ENCODE measurements at places on chromosomes 2 and 18.
A peak's percentile ranks its signal among the peaks of the same experiment; 100 is the strongest.

- DNase-seq, result no peak
Observed at GRCh38 chr2:55017880-55018279, 32.4 kb downstream of the RTN4 start.

DNA sequence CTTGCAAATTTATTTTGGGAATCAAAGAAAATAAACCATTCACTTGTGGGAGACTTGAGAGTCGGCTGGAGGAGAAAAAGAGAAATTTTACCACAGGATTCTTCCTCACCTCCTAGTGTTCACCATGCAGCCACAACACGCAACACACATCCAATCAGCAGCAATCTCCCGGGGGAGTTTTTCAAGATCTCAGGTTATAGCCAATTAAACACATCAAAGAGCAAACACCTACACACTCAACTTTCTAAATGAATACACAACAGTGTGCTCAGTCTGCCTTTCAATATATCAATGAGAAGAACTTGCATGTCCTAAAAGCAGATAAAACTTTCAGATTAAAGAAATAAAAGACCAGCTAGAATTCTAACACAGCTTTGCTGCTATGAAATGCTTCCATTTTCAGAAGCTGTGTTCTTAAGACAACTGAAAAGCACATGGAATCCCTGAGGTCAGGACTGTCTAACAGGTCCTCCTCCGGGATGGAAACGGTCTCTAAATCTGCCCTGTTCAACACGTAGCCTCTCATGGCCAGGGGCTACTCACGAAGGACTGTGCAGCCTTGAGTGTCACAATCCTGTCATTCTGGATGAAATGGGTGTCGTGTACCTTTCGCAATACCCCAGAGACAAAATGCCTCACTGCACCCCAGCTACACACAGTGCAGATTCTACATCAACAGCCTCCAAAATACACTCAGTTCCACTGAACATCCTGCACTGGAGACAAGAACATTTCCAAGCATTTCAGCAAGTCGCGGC is 84.2 kb downstream of the ZNF516 start:
- DNase-seq, result no peak

GRCh38 chr2:150409196-150409595 is 78.3 kb downstream of the RND3 start:
- DNase-seq, result no peak

- DNase-seq, result no peak
Observed at GRCh38 chr2:240410808-240411207, 24.7 kb upstream of the GPC1 start.

GRCh38 chr2:196989496-196989895 is 63.0 kb upstream of the PGAP1 start:
- DNase-seq, result no peak

- DNase-seq, result no peak
Observed at GRCh38 chr18:70028734-70029133, 81.1 kb upstream of the CD226 start.

- no peak for DNase-seq
Observed at GRCh38 chr2:203734276-203734983, 28.0 kb downstream of the CD28 start.

DNA sequence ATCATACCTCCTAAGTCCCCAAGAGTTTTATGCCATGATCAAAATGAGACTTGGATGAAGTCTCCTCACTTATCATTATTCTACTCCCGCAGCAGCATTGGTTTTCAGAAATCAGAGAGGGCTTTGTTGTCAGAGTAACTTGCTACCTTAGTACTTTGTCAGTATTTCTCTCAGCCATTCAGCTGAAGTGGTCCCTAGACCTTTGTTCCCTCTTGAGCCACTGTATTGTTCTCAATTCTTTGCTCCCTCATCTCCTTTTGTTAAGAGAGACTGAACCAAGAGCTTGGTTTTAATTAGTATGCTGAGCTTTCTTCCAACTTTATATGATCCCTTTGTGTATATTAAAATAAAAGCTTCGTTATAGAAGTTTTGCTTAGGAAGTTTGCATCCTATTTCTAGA is 133.4 kb downstream of the DOCK10 start:
- DNase-seq, result no peak

DNA sequence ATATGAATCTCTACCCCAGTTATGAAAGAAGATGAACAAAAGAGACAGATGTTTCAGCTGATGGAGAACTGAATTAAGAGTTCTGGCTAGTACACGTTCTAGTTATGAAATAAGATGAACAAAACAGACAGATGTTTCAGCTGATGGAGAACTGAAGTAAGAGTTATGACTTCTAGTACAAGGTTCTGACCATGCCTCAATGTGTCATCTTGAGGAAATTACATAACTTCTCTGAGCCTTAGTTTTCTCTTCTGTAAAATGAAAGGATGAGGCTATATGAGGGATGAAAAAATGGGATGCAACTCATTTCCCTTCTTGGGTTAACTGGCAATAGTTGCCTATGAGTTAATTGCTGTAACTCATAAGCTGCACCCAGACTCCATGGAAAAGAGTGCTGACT is 92.9 kb upstream of the WDR75 start:
- DNase-seq, result no peak

GRCh38 chr2:229640636-229641035 is 73.7 kb downstream of the DNER start:
- DNase-seq, result no peak

DNA sequence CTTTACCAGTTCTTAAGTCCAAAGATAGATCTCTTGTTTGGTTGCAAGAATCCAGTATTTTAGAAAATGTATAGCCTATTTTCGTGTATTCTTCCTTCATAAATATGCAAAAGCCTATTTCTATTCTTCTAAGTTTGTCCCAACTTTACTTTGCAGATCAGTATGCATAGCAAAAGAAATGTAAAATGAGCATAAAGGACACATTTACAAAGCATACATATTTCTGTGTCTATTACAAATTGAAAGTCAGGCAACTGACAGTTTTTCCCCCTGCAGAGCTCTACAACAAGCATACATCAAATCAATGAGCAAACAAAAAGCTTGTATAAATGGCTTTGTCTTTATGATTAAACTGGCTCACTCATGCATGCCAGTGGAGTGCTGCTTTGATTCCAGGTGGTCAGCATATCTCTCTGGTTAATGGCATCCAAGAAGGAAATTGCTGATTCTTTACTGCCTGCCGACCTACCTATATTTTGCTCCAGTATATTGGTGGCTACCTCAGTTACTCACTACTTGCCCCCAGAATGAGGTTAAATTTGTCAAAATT is 10.0 kb upstream of the VPS54 start:
- DNase-seq, result no peak

- DNase-seq, result no peak
Observed at GRCh38 chr2:42087137-42087856, 39.5 kb downstream of the PKDCC start.

DNA sequence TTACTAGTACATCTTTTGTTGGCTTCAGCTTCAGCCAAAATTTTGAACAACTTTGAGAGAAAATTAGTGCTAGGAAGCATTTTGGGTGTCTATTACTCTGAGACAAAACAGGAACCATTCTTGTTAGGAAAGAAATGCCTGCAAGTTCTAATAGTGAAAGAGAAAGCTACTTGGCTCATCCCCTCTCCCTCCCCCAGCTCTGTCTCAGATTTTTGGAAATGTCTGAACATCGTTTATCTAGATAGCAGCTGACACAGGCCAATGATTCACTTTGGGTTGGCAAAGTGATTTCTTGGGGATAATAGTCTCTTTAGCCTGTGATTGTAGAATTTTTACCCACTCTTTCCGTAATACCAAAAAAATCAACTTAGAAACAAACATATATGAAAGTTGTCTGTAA is 42.3 kb upstream of the PTPRM start:
- no peak for DNase-seq

DNA sequence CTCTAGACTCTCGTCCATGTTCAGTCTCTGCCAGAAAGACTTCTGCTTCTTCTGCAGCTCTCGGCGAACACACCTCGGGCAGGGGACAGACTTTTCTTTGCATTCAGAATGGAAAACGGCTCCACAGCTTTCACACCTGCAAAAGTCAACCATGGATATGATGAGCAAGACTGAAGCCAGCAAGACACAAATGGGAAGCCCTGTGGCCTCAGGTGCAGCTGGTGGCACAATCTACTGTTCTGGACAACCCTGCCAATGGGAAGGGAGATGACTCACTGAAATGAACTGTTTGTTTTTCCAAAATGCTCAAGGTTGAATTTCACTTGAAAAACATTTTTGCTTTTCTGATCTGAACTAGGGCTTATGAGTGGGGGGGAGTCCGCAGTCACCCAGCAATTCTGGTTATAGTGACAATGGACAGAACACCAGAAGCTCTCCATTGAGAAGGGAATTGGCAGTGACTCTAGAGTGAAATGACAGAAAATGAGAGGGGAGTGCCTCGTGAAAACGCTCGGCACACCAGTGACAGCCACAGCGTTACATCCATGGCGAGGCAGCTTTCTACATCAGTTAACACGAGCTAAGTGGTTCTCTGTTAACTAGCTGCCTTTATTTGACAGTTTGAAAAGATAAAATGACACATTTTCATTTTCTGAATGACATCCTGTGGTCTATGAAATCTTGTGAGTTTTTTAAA is 58.8 kb upstream of the FZD5 start:
- no peak for DNase-seq

DNA sequence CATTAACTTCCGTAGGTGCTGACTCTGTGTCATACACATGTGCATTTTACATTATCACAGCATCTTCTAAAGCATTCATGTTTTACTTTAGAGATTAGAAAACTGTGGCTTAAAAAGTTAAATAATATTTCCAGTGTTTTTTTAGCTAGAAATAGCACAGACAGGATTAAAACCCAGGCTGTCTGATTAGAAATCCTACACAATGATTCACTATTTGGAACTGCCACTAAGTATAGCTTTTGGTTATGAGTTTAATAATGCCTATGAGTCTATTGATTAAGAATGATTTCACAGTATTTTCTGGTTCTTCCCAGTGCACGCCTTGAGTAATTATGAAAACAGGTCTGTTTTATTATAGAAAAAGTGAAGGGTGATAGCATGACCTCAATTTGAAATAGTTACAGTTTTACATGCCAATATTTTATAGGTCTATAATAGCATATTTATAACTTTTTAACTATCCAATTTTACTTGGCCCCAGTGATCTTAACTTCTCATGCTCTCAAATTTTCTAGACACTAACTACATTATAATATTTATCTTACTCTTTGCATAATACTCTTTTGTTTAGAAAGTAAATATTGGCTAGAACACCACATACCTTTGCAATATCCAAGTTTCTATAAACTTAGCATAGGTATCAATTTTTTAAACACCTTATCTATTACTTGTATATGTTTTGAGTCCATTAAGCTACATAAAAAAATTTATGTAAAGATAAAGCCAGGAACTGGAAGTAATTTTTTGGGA is 313.2 kb downstream of the RND3 start:
- DNase-seq, result no peak

- no peak for DNase-seq
Observed at GRCh38 chr2:128370468-128371247, 52.0 kb upstream of the HS6ST1 start.

DNA sequence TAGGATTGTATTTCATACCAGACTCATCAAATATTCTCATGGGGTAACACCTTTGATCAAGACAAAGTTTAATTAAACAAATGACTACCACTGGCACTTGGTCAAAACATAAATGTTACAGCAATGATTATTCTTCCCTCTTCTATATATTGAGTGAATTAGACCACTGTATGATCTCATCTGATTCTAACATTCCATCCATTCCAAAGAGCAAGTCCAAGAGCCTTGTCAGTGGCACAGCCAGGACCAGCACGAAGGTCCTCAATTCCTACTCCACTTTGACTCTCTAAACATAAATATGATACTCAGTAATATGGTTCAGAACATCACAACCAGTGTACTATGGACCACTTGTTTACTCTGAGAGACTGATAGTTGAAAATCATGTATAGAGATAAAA is 86.4 kb downstream of the AP1S3 start:
- DNase-seq, result no peak

DNA sequence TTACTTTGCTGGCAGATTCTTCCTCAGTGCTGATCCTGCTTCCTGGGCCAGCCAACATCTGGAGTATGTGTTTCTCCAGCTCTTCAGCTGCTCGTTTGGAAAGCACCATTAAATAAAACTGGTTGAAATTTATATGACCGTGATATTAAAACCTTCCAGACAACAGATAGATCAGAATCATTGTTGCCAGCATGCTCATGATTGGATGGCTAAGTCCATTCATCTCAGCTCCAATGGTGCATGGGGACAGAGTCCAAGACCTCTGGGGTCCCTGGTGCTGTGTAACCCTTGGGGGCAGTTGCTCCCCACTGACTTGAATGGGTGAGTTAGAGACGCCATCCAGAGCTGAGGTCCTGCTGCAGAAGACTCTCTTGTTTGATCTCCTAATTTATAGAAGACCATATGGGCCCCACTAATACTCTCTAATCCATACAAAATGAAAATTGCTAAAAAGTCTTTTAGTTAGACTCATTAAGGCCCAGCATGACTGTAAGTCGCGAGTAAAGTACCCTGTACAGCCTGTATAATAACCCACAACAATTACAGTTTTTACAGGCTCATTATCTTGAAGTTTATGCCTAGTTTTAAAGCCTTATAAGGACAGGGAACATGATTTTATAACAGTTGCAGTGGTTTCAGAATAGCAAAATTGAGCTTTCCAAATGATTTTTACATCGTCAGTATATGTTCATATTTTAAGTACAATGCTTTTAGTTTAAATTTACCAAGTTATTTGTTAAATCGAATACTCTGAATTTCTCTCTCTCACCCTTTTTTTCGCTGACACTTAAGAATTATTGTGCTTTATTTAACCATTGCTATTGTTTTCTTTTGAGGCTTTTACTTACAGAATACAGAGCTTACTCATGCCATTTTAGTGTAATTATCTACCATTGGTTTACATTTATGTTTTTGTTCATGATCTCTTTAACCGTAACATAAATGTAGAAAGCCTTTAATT is 60.0 kb downstream of the CABLES1 start:
- DNase-seq, result no peak

GRCh38 chr2:173151671-173152401 is 76.2 kb downstream of the MAP3K20 start:
- no peak for DNase-seq

DNA sequence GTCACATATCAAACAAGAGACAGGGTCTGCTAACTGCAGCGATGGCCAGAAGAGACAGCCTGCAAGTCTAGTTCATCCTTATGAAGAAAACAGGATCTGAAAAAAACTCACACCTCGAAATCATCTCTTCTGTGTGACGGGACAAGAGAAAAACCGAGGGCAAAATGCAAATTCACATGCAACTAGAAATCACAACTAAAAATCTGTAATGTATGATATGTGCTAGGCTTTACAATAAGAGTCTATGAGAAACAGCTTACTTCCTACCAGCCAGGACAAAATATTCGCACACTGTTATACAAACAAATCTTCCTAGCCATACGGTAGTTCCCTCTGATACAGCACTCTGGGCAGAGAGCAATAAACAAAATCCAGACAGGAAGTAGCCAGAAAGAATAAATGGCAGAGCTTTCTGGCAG is 48.8 kb downstream of the ANKRD44 start:
- DNase-seq, result peak; percentile 24

- DNase-seq, result no peak
Observed at GRCh38 chr2:100110614-100111000, 31.8 kb downstream of the AFF3 start.

DNA sequence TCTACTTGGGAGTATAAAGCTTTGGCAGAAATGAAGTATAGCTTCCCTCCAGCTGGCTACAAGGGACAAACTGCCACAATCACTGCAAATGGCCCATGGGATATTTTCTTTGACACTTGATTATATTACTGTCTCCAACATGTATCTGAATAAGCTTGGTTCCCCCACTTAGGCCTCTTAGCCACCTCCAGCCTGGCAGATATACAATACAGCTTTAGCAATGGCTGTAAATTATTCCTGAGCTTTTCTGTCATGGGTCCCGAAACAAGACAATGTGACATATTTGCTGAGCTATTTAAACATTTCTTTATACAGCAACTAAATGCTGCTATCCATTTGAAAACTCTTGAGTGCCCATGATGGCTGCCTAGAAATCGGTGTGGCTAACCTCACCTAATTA is 406.2 kb downstream of the SUCLG1 start:
- DNase-seq, result no peak
